Activated gamma-delta T cell (primary cell): ENCODE measurements at places on chromosomes 1 and 21.

GRCh38 chr1:223091896-223092295, 51.2 kb downstream of the TLR5 start:
- no peak for DNase-seq

GRCh38 chr1:156412653-156413321, 43.8 kb downstream of the RHBG start:
- no peak for DNase-seq

DNA sequence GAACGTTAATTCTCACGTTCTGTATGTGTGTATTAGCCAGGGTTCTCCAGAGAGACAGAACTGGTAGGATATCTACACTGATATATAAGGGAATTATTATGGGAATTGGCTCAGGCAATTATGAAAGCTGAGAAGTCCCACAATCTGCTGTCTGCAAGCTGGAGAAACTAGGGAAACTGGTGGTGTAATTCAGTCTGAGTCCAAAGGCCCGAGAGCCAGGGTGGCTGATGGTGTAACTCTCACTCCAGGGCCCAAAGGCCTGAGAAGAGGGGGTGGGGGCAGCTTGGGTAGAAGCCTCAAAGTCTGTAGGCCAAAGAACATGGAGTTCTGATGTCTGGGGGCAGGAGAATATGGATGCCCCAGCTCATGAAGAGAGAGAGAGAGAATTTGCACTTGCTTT, 13.3 kb upstream of the VASH2 start:
- no peak for DNase-seq

- no peak for DNase-seq
These were observed 28.7 kb downstream of the RSPH1 start for GRCh38 chr21:42467140-42467983.

- no peak for DNase-seq
These were observed 271.0 kb downstream of the DSCAM start for GRCh38 chr21:40575976-40576375.

DNA sequence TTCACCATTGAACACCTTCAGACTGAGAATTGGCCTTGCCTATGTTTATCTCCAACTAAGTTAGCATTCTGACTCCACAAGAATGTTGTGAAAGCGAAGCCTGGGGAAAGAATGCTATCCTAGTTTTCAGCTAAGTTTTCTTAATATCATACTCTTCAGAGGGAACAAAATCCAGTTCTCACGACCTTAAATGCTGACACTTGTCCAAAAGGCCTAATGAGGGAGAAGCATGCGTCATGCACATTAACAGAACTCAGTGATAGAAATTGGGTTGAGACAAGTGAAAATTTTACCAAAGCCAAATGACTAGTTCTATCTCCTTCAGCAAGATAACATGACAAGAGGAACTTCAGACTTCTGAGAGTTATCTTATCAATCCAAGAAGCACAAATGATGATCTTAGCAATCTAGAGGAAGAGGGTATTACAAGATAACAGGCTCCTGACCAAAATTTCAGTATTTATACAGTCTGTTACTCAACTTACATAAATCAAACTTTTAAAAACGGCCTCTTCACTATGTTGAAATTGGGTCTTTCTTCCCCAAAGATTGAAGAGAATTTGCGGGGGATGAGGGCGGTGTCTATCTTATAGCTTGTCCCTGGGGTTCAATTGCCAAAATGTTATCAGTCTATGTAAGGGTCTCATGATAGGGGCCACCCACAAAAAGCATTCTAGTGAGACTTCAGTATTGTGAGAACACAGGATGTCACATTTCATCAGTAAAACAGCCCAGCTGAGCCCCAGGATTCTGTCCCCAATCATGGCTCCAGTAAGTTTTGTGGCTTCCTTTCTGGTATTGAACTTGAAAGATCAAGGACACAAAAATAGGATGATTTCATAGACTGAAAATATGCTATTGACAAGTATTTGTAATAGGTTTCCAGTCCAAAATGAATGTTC, 26.5 kb upstream of the SLC45A3 start:
- DNase-seq, result no peak
